ENCODE measurements at places on chromosomes 3 and 15.

DNA sequence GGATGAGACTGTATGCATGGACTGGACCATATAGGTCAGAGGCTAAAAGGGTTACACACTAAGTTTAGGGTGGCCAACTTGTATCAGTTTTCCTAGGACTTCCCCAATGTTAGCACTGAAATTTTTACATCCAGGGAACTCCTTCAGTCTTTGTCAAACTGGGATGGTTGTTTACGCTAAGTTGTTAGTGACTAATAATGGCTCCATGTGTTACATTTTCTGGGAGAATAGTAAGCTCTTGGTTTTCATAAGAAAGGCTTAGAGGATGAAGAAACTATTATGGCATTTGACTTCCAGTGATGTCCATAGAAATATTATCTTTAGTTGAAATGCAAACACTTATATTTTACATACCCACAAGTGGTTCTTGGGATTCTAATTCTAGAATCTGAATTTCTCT lies 57.9 kb upstream of the ST3GAL6 start:
- no peak for DNase-seq

DNA sequence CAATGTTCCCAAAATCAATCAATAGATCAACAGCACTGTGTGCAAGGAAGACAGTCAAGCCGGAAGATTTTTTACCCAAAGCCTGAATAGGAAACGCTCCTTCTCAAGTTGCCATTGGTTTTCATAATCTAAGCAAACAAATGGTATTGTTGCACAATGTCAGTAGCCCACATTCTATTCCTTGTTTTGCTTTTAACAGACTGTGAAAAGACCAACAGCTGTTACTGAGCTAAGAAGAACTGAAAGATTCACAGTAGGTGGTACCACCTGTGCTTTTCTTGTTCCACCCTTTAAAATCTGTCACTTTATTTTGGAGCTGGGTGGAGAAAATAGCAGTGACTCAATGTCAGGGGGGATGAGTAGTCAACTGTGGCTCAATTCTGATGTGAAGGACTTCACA lies 357.5 kb upstream of the CADM2 start:
- peak; percentile 64 for DNase-seq

DNA sequence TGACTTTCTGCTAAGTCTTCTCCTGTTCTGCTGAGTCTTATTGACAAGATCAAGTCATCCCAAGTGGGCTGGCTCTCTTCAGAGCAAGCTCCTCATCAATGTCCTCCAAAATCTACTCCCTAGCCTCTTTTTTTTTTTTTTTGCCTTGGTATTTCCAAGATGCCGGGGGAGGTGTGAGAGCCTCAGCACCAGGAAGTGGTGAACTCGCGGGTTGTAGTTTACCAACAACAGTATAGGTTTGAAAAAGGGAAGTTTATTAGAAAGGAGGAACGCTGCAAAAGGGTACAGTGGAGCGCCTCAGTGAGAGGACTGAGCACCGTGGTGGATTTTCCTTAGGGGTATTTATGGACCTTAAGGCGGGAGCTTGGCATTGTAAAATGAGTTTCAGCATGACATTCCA lies 94.3 kb upstream of the SGO1 start:
- no peak for DNase-seq

DNA sequence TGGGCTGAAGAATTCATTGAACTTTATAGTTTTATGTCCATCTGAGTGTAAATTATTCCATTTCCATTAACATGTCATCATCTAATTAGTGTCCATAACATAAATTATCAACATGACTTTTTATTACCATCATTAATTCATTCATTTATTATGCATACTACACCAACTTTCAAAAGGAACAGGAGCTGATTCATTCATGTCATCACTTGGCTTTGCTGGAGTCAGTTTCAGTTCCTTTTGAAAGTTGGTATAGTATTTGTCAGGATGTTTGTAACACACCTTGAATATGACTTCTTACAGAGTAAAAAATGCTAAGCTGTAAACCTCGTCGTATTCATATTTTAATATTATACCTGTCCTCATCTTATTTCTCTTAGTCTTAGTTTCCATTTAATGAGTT lies 298.0 kb upstream of the RBMS3 start:
- DNase-seq, result no peak

DNA sequence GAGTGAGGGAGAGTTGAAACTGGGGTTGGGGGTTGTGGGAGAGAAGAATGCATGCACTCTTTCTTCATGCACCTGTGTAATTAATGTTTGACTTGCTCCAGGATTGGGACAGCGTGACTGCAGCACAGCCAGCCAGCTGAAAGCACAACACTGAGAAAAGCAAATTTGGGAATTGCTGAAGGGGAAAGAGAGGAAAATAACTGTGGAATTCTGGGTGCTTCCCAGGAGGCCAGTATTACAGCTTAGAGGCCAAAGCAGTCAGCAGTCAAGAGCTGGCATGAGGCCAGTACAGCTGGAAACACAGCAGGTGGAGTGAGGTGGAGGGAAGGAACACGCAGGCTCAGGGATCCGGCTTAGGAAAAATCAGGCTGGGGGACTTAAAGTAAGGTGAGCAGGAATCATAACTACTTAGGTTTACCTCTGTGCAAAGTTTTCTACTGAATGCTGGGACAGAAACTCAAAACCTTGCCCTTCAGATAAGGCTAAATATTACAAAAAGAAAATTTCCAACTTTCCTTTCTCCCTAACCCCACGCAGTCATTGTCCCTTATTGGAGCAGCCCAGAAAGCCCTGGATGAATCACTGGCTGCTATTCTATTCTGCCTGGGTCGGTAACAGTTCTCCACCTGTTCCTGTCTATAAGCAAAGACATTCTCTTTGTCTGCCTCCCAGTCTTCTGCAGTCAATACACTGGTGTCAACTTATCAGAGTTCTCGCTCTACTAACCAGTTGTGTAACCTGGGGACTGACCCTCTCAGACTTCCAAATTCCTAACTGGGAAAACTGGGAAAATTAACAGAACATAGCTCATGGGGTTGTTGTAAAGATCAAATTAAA lies 167.2 kb downstream of the MAGI1 start:
- DNase-seq, result peak; percentile 92

DNA sequence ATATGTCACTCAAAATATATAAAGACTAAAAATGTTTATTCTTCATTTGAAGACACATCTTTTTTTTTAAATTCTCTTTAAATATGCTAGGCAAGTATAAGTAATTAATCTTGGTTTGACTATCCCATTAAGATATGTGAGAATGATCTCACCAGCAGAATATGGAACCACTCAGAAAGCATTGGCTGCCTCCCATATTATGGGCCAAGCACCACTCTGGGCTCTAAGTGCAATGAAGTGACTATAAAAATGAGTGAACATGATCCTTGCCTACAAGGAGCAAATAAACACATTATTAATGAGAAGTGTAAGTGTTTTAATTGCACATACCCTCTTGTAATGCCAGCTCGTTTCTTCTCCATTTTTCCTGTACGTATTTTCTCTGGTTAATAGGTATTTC lies 328.5 kb downstream of the NAALADL2 start:
- DNase-seq, result no peak

GRCh38 chr15:69082554-69082953 lies 68.1 kb downstream of the NOX5 start:
- DNase-seq, result no peak

DNA sequence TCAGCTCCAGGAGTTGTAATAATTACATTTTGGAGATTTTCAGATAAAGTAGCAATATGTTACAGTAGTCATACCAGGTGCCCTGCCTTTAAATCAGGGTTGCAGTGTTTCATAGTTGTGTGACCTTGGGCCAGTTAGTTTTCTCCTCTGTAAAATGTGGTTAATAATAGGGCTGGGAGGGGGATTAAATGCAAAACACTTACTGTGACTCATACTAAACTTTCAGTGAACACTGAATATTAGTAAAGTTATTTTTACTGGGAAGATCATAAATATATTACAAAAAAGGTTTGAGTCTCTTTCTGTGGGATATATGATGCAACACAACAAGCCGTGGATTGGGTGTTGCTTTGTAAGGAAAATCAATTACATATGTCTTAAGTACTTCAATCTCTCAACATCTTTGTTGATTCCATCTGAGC lies 1.1 kb upstream of the EBLN2 start:
- no peak for DNase-seq

- DNase-seq, result no peak
Measured at GRCh38 chr3:49873623-49874022, 3.9 kb upstream of the CAMKV start.

DNA sequence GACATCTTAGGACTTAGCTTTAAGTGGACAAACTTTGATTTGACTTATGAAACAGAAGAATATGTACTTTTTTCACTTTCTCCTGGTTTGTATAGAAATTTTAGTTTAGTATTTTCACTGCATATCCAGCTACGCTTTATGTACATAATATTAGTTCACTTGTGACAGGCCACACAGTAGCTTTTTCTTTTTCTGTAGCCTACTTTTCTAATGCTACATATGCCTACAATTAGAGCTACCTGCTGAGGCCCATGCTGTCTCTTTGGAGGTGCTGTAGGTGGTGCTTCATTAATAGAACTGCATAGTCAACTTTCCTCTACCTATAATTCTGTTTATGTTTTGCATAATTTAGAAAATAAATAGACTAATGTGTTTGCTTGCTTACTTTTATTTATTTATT lies 191.6 kb downstream of the NLGN1 start:
- DNase-seq, result no peak

GRCh38 chr15:62277816-62278394 lies 112.8 kb upstream of the C2CD4B start:
- no peak for DNase-seq

GRCh38 chr3:127485396-127486170 lies 105.0 kb downstream of the TPRA1 start:
- DNase-seq, result no peak

DNA sequence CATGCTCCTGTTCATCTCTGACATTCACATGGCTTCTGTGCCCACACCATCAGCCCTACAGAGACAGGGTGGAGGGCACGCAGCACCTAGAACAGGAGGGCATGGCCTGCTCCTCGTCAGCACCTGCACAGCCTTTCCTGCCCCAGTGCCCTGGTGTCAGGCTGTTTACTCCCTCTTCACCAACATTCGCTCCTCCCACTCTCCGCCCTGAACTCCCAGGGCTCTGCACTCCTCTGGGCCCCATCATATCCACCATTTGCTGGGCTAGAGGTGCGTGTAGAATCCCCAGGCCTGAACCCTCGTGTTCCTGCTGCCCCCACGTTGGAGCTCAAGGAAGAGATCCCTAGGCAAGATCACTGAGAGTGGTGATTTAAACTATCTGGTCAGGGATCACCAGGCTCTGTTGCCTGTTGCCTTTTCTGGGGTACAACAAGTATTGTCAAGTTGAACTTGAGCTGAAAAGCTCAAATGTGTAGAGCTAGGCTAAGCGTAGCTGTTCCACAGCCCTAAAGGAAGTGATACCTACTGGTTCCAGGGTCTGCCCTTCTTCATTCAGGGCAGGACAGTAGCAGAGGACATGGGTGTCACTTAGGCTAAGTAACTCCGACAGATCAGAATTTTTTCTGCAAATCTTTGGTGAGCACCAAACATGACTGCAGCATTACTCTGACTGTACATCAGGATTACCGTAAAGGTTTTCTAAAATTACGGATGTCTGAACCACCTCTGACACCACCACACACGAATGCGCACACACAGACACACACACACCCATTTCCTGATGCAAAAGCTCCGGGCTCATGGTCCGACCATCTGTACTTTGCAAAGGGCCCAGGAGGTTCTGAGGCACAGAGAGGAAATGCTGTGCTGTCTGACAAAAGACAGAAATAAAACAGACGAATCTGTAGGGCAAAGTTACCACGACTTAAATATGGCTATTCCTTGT lies 43.7 kb upstream of the GNB5 start:
- no peak for DNase-seq

All from tongue (tissue), 3 donors.